NCI-H187 treated with DMSO at 0.1 percent for 48 hours (cell line): ENCODE measurements at places on chromosomes 13 and 19.

GRCh38 chr19:50481351-50482149 is 4.9 kb upstream of the GARIN5A start:
- no peak for DNase-seq

DNA sequence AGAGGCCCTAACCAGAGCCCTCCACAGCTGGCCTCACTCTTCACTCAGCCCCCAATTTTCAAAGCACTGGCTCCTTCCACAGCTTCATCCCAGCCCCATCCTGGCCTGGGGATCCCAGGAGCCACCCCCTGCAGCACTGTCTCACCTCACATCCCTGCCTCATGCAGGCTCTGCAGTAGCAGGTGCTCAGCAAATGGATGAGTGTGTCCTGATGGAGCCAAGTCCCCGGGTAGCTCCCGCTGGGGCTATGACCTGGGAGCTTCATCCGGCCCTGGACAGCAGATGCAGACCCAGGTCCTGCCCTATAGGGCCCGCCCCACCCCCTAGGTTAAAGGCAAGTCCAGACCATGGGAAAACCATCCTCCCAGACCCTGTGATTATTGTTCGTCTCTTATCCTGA is 143.2 kb upstream of the ZNF507 start:
- DNase-seq, result no peak

- no peak for DNase-seq
These were observed 901.7 kb downstream of the DIAPH3 start for GRCh38 chr13:59261928-59262488.

DNA sequence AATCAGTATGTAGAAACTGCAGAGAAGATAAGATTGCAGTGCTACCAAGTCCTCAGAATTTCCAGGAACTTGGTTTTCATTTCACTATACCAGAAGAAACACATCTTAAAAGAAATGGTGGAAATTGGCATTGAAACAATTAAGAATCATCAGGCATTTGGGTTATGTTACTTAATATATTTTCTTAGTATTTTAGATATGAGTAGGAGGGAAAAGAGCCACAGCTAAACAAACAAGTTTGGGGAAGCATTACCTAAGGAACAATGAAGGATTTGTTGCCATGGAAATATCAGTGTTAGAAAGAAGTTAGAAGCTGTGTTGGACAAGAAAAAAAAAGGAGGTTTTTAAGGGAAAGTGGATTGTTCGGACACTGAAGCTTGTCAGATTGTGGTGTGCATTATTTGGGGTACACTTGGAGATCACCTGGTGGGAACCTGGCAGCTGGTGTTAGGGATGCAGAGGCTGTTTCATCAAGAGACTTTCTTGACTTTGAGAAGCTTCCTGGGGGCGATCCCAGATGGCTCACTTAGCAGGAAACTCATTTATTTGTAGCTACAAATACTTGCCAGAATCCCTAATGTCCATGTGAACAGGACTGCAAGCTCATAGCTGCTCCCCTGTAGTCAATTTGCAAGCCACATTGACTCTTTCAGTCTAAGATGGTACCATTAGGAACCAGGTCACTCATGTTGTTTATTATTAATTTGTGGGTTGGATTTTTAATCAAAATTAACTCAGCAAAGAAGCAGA is 246.7 kb downstream of the RFC3 start:
- no peak for DNase-seq

DNA sequence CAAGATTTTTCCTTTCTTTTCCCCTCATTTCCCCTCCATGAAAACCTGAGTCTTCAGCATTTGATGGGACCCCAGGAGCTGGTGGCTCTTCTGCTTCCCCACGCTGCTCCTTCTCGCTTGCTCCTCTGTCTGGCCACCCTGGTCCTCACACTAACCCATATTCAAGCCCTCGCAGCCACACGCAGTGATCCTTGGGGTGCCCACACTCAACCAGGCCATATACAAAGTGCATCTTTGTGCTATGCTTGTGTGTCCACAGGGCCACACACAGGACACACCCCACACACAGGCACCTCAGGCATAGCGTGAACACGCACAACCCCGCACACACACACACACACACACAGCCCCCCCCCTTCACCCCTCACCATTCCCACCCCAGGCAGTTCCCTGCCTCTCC is 132.1 kb downstream of the URI1 start:
- DNase-seq, result no peak

GRCh38 chr13:101875717-101876393 is 423.4 kb downstream of the ITGBL1 start:
- DNase-seq, result peak; percentile 69
